ENCODE measurements at places on chromosomes 2 and 18.

DNA sequence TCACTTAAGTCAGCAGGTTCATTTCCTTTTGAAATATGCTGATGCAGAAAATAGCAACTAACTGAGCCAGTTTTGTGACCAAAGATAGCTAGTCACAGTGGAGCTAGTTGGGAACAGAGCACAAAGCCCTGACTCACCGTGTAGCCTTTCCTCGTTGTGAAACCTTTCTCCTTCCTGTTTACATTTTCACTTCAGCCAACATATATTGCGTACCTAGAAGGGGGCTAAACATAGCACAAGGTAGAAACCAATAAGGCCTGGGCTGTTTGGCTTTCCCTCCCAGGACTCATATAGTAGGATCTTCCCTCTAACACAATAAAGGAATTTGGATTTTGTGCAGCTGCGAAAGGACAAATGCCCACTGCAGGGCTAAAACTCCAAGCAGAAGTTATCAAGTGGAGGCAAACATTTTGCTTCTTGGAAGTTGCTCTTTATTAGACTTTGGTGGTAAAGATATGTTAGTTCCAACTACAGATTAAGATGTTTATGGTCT lies 24.5 kb upstream of the LPIN2 start:
- no peak for DNase-seq

DNA sequence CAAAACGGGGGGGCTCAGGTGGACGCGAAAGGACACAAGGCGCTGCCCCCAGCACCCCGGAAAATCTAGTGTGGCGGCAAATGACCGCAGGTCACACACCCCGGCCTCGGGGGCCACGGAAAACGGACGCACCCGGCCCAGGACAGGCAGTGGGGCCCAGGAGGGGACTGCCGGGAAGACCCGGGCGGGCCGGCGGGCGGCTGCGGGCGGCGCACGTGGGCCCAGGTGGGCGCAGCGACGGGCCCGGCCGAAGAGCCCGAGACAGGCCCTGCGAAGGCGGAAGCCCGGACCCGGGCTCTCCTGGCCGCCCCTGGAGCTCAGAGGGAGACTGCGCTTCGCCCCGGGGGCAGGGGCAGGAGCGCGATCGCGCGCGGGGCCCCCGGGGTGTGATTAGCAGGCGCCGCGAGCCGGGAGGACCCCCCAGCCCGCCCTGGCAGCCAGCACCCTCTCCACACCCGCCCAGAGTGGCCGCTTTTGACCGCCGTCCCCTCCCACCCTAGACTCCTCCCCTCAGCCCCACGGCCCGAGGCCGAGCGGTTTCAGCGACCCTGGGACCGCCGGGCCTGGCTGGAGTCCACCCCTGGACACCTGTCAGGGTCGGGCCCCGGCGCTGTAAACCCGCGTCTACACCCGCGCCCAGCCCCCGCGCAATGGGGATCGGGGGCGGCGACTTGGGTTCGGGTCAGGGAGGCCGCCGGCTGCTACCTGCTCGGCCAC lies 773 bp downstream of the MBP start:
- DNase-seq: no peak

DNA sequence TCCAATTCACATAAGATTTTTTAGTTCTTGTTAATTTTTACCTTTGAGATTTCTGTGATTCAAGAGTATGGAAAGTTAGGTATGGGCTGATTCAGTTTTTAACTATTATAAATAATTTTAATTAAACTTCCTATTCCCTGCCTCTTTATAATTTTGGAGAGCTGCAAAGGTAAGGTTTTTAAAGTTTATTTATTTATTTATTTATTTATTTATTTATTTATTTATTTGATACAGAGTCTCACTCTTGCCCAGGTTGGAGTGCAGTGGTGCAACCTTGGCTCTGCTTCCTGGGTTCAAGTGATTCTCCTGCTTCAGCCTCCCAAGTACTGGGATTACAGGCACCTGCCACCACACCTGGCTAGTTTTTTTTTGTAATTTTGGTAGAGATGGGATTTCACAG lies 215.5 kb upstream of the FIGN start:
- no peak for DNase-seq

DNA sequence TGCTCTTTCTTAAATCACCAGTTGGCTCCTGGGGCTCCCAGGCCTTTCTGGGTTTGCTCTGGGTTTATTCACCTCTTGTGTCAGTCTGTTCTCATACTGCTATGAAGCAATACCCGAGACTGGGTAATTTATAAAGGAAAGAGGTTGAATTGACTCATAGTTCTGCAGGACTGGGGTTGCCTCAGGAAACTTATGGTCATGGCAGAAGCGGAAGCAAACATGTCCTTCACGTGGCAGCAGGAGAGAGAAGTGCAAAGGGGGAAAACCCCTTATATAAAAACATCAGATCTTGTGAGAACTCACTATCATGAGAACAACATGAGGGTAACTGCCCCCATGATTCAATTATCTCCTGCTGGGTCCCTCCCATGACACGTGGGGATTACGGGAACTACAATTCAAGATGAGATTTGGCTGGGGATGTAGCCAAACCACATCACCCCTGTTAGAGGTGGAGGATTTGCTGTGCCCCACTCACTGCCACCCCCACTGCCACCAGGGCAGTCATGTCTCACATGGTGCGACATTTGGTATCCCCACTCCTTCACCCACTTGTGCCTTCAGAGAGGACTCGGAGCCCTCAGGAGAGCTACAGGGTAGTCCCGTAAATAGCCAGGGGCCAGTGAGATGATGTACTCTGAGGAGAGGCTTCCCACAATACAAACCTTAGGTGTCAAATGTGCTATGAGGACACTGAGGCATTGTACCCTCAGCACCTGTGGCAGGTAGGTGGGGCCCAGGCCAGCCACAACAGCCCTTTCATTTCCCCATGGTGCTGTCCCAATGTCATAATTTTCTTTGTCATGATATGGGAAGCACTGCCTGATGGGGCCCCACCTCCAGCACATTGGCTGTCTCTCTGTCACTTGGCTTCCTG lies 35.7 kb downstream of the CDC42EP3 start:
- DNase-seq: no peak

GRCh38 chr2:39027421-39027820 lies 93.4 kb downstream of the SOS1 start:
- no peak for DNase-seq
